ENCODE measurements at places on chromosomes 6 and 20.

DNA sequence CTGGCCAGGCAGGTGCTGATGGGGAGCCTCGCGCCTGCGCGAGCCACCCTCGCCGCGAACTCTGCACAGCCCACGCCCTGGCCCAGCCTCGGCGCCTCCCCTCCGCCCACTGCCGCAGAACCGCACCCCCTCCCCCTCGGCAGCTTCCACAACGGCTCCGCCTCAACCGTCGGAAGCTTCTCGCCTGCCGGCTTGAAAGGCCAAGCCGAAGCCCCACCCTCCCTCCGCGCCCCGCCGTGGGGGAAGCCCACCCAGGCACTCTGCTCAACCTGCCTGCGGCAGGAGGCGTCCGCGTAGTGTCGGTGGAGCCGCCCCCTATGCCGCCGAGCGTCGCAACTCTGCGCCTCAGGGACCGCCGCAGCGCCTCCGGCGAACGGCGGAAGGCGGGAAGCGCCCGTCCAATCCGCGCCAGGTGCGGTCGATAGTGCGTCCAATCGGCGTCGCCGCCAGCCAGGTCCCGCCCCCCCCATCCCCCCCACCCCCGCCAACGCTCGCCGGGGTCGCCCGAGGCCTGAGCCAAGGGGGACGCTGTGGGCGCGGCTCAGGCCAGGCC, at the start of gene SYCP2:
TSS of gene SYCP2 (minus strand) at position 342 of the 553 bp plus-strand sequence. CDS start 11,224 bp downstream, outside the sequence.
- DNase-seq, result no peak

- DNase-seq, result no peak
Observed at GRCh38 chr20:59429396-59429795, 129.0 kb downstream of the EDN3 start.

DNA sequence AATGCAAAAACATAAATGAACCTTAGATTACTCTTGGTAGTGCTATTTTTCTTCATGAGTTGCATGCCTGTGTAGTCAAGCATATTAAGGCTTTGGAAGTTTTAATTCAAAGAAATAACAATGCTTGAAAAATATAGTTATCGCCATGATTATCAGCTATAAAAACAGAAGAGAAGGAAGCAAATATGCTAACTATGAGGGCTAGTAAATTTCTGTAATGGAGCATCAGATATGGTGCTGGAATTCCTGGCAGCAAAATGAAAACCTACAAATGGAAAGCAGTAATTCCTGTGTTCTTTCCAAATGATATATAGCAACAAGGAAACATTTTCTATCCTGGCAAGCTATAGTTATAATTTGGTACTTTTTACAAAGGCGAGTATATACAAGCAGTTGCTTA, 29.7 kb downstream of the DOP1A start:
- DNase-seq, result no peak

GRCh38 chr20:24632581-24632980, 163.2 kb downstream of the SYNDIG1 start:
- DNase-seq, result no peak

DNA sequence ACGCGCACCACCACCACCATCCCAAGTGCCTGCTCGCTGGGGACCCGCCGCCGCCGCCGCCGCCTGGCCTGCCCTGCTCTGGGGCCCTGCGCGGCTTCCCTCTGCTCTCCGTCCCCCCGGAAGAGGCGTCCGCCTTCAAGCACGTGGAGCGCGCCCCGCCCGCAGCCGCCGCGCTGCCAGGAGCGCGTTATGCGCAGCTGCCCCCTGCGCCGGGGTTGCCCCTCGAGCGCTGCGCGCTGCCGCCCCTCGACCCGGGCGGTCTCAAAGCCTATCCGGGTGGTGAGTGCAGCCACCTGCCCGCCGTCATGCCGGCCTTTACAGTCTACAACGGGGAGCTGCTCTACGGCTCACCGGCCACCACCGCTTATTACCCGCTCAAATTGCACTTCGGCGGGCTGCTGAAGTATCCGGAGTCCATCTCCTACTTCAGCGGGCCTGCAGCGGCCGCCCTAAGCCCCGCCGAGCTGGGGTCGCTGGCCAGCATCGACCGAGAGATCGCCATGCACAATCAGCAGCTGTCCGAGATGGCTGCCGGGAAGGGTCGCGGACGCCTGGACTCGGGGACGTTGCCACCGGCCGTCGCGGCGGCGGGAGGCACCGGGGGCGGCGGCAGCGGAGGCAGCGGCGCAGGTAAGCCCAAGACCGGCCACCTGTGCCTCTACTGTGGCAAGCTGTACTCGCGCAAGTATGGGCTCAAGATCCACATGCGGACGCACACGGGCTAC, 7.2 kb downstream of the PRDM13 start:
- no peak for DNase-seq

GRCh38 chr6:24969343-24969860, 33.6 kb upstream of the RIPOR2 start:
- no peak for DNase-seq

DNA sequence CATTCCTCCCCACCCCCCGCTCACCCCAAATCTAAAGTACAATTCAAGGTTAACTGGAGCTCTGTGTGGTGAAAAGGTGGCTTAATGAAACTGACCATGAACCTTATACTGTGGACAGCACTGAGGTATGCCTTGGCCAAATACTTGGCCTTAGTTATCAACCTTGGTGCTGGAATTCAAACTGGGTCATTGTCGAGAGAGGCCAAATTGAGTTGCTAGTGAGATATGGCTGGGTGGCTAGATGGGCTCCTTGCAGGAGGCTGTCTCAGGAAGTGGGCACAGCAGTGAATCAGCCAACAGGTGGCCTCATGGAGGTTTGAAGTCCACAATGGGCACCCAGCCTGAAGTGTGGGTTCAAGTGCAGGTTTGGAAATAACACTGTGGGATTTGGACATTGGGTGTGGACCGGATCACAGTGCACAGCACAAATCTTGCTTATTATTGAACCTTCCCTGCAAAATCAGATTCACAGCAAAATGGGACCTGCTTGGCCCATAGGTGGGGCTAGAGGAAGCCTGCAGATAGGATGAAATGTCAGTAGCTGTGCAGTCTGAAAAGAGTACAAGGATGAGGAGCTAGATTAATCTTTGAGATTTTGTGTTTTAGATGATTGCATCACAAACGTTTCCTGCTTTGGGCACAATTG, 5.6 kb upstream of the BTBD3 start:
- no peak for DNase-seq

GRCh38 chr6:71351190-71351589, 62.6 kb downstream of the OGFRL1 start:
- no peak for DNase-seq

GRCh38 chr6:169163411-169163901, 90.2 kb downstream of the THBS2 start:
- no peak for DNase-seq

DNA sequence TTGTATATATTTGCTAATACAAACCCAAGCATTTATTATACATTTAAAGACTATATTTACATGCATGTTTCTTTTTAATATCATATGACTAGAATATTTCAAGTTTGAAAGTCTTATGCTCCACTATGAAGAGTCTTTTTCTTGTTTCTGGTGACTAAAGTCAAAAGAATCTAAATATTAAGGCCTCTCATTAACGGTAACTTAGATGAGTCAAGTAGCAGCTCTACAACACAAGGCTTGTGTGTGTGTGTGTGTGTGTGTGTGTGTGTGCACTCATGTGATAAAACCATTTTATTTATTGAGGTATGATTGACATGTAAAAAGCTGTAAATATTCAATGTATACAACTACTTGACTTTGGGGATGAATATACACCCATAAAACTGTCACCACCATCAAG, 275.6 kb downstream of the TFAP2B start:
- DNase-seq, result no peak

DNA sequence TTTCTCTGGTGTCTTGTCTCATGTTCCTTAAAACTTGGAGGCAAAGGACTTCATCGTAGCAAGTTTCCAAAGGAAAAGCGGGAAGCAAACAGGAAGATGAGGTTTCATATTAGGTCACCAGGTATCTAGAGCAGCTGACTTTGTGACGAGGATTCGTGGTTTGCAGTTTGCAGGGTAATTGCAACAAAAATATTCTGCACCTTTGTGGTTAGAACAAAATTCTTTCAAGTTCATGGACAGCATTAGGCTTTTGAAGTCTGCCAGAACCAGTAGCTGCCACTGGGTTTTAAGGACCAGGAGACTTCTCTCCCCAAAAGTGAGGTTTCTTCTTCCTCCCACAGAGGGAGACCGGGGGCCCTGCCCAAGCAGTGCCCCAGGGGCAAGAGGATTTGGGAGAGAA, 63.4 kb downstream of the RPP40 start:
- DNase-seq, result no peak

- no peak for DNase-seq
Observed at GRCh38 chr6:44049163-44049988, 77.9 kb downstream of the MRPL14 start.

- no peak for DNase-seq
Observed at GRCh38 chr20:2829376-2829775, 11.1 kb downstream of the PCED1A start.

DNA sequence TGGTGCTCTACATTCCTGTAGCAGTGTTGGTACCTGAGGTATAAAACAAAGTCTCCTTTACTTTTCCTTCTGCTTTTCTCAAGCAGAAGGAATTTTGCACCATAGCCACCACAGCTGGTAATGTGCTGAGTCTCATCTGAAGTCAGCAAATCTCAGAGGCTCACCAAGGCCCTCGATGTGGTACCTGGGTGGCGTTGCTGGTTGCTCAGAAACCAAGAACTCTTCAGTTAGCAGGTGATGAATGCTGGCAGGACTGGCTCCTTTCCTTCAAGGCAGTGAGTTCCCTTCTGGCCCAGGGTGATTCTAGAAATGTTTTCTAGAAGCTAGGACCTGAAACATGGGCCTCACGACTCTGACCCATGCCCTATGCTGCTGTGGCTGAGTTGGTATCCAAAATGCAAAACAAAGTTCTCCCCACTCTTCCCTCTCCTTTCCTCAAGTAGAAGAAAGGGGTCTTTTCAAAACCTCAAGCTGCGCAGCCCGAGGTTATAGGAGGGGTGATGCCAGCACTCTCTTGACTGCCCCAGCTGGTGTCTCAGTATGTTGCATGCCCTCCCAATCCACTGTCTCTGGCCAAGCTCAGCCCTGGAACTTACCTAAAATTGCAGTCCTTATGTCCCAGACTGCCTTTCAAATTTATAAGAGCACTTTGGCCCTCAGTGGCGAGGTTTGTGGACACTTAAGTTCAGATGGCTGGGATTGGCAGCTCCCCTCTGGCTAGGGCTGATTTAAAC, 592.3 kb downstream of the FRK start:
- DNase-seq, result no peak

- no peak for DNase-seq
Observed at GRCh38 chr6:153048631-153049030, 46.1 kb upstream of the MTRF1L start.

DNA sequence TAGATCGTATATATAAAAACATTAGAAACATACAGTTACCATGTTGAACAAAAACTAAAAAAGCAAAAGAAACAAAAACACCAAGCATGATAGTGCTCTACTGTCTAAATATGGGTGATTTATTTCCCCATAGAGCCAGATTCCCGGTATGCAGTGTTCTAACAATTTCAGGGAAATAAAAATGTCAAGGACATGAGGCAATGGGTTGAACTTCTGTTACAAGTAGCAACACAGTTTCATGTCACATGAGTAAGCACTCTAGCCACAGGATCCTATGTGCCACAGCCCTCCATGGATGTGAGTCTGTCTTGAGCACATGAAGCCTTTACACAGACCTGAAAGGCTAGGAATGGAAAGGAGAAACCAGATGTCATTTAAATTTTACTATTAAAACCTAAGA, 96.0 kb downstream of the MAP3K5 start:
- DNase-seq, result peak; percentile 0

- DNase-seq, result no peak
Observed at GRCh38 chr6:24883618-24884017, 52.1 kb downstream of the RIPOR2 start.

DNA sequence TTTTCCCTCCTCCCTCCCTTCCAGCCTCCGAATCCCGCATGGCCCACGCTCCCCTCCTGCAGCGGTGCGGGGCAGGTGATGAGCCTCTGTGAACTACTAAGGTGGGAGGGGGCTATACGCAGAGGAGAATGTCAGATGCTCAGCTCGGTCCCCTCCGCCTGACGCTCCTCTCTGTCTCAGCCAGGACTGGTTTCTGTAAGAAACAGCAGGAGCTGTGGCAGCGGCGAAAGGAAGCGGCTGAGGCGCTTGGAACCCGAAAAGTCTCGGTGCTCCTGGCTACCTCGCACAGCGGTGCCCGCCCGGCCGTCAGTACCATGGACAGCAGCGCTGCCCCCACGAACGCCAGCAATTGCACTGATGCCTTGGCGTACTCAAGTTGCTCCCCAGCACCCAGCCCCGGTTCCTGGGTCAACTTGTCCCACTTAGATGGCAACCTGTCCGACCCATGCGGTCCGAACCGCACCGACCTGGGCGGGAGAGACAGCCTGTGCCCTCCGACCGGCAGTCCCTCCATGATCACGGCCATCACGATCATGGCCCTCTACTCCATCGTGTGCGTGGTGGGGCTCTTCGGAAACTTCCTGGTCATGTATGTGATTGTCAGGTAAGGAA, at the start of gene OPRM1:
TSS of gene OPRM1 (plus strand) at position 10 of the 612 bp plus-strand sequence. CDS start at position 315, 305 bp downstream.
- no peak for DNase-seq

Measured in NCI-H1105 (cell line).